ENCODE measurements at places on chromosomes 11 and 22.
A peak's percentile ranks its signal among the peaks of the same experiment; 100 is the strongest.

DNA sequence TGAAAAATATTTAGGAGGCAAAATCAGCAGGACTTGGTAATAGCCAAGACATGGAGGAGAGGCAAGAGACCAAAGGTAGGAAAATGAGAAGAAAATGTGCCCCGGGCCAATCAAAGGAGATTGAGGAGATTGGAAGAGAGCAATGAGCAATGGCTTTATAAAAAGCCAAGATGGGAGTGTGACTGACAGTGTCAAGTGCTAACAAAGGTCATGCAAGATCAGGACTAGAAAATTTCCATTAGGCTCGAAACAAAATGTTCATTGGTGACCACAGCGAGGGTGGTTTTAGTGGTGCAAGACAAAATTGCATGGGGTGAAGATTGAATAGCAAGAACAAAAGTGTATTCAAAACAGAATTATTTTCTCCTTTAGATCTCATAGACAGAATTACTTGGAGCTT, 45.2 kb upstream of the TBCEL start:
- DNase-seq = no peak

- DNase-seq = no peak
These were observed 2.4 kb upstream of the MUC2 start for GRCh38 chr11:1072116-1072820.

GRCh38 chr11:67437082-67437808, at the start of gene PTPRCAP:
Gene PTPRCAP, minus strand, starts transcription at chr11:67437682. Its CDS starts 63 bp downstream, at chr11:67437619.
- no peak for DNase-seq

DNA sequence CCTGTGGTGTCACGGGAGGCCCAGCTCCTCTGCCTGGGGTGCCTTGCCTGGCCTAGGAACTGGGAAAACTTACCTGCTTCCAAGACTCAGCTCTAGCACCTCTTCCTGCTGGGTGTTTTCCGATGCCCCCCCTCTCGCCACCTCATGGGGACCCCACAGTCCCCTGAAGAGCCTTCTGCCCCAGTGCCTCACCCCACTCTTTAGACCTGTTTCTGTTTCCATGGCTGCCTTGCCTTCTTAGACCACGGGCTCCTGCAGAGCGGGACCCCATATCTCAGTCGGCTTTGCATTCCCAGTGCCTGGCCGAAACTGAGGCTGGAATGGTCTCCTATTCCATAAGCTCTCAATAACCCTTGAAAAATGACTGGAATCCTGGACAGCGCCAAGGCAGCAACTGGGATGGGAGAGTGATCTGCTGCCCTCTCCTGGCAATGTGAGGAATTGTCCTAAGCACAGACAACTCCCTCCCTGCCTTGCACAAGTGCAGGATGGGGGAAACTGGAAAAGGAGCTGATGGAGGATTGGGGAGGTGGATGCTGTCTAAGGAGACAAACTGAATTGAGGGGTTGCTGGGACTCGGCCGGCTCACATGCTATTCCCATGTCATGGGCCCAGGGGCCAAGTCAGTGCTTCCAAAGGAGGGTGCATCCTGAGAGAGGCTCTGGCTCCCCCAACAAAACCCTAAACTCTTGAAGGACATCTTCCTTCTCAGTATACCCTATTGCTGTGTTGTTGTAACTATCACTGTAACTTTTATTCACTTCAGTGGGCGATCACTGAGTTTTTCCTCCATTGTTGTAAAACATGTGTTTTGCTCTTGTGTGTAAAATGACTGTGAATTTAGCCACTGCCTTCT, 26.6 kb upstream of the IL17RA start:
- DNase-seq = peak; percentile 69

- DNase-seq = no peak
These were observed 19.6 kb downstream of the RNF121 start for GRCh38 chr11:71948314-71949027.

DNA sequence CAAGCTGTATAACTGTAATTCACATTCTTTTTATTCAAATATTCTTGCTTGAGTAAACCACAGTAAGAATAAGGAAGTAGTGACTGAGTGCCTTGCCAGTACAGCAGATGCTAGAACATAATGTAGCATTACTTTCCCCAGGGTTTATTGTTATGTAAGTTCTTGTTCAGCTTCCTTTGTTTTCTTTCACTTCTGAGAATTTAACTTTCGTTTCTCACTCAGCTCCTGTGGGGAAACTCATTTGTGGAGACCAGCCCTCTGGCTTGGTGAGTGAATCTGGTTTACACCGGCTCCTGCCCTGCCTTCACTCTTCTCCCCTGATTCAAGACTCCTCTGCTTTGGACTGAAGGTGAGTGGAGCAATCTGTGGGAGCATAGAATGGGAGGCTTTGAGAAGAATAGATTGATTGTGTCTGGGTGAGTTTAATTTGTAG, at the start of gene TRIM22:
Gene TRIM22, plus strand, starts transcription at position 240 of the 433 bp plus-strand sequence. CDS start 6,443 bp downstream, outside the sequence.
- DNase-seq = peak; percentile 52

DNA sequence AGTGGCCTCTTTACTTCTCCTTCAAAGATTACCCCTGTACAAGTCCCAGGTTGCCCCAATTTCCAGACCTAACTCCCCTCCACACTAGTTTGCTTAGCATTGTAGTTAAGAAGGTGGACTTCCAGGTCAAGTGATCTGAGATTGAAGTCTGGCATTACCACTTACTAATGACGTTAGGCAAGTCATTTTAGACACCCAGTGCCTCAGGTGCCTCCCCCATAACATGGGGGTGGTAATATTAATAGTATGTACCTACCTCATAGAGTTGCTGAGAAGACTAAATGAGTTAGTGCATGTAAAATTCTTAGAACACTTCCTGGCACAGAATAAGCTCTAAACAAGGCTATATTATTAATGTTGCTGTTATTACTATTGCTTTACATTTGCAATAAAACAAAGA, 93.4 kb downstream of the SPON1 start:
- DNase-seq = no peak

DNA sequence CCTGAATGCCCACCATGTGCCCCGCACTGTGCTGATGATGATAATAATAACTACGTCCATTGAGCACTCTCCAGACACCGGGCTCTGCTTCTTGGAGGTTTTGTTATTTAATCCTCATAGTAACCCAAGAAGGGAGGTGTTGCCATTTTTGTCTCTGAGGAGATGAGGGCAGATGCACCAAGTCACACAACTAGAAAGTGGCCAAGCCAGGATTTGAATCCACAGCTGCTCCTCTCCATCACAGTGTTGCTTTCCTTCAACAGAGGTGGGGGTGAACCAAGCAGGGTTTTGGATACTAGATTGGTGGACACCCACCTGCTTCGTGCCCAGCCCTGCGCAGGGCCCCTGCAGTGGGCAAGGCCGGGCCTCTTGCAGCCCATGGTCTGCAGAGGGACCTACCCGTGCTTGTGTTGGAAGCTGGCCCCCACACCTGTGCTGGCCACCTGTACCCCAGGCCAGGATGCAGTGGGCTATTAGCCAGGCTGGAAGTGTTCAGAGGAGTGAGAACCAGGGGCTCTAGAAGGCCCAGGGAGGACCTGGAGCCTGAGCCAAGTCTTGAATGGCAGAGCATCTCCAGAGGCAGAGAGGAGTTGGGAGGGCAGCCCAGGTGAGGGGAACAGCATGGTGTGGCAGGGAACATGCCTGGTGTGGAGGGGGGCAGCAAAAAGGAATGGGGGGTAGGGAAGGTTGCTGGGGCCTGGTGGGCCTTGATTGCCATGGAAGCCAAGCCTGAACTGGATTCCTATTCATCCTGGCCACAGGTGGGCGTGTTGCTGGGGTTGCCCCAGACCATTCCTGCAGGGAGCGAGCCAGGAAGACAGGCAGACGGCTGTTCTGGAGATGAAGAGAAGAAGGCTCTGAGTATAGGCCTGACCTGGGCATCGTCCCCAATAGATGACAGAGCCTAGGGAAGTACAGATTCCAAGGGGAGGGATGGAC, 2.7 kb upstream of the DPP3 start:
- DNase-seq = no peak

- no peak for DNase-seq
These were observed 309.5 kb downstream of the C11orf87 start for GRCh38 chr11:109731451-109731850.

- no peak for DNase-seq
These were observed 179.1 kb upstream of the ISX start for GRCh38 chr22:34886812-34887211.

GRCh38 chr11:83285151-83285770, 906 bp downstream of the CCDC90B start:
- no peak for DNase-seq
